ENCODE measurements at places on chromosomes 16 and 17.

DNA sequence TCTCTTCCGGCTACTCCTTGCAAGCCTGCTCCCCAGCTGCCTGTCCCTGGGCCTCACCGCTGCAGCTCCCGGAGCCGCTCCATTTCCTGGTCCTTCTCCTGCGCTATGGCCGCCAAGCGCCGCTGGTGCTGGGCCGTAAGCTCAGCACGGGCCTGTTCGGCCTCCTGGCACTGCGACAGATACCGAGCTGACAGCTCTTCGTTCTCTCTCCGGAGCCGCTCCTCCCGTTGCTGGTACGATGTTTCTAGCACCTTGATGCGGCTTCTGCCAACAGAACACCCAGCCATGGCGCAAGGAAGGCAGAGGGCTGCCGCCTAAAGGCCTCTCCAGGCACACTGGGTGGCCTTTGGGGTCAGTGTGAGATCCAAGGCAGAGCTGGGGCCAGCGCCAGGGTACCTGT is 14.9 kb upstream of the MRPL38 start:
- DNase-seq: no peak

DNA sequence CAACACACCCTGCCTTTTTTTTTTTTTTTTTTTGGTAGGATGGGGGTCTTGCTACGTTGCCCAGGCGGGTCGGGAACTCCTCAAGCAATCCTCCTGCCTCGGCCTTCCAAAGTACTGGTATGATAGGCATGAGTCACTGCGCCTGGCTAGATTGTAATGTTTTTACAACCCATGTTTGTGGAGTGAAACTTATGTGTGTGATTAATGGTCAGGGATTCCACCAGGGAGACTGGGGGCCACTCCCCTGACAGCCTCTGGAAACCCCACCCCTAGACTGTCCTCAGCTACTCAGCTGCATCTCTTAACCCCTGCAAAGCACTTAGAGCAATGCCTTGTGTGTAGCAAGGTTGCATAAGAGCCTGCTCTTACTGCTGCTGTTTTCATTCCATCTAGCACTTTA is 220.5 kb downstream of the PARN start:
- DNase-seq: no peak

DNA sequence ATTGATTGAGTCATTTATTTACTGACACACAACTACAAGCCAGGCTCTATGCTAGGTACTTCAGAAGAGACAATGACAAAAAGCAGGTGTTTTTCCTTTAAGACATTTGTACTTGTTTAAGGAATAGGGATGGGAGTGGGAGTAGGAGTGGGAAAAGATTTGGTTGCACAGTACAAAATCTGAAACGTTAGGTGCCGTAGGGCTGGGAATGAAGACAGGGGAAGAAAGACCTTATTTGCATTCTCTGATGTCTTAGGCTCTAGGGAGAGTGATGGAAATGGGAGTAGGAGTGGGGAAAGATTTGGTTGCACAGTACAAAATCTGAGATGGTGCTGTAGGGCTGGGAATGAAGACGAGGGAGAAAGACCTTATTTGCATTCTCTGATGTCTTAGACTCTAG is 28.7 kb upstream of the OR4D1 start:
- no peak for DNase-seq

- DNase-seq: peak; percentile 40
These were observed 55.8 kb upstream of the GSE1 start for GRCh38 chr16:85557083-85557970.

DNA sequence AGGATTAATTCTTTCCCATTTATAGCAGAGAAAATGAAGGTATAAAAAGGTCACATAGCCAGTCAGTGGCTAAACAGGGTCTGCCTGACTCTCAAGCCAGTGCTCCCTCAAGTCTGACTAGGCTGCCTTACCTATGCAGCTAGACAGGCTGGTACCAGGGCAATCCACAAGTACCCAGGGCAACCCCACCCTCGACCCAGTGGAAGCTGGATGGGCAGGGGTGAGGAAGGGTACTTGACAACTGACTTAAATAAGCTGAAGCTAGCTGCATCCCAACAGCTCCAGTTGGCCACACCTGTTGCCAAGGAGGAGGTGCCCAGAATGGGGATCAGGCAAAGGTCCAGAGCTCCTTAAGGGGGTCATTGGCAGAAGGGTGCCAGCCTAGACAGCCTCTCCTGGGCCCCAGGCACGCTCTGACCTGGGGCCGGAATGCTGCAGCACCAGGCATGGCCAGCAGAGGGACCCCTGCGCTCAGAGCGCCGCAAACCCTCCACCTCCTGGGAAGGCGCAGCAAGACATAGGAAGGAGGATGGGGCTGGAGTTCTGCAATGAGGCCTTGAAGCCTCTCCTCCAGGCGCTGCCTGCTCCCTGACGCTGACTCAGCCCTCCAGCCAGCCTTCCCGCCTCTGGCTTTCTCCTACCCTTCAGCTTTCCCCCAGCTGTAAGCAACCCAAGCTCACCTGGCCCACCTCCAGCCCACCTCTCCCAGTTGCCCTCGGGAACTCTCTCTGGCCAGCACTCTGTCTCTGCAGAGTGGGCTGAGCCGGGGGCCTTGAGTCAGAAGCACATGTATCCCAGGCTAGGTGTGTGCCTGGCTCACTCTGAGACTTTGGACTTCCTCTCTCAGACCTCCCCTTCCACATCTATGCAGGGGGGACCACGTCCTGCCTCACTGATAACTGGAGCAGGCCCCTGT is 28.8 kb downstream of the MPP2 start:
- peak; percentile 62 for DNase-seq

DNA sequence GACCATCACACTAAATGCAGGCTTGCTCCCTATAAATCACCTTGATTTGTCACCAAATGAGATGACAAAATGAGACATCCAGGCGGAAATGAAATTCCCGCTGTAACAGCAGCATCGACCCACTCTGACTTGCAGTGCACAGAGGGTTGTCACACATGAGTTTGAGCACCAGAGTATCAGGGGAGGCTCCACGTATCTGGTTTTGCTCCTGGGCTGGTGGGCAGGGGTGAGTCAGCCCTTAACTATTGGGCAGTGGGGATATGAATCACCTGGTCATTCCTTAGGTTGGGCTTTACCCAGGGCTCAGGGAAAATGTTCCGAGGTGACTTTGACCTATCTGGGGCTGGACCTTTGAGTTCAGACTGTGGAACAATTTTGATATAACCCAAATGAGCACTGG is 245.2 kb upstream of the CCL2 start:
- no peak for DNase-seq

GRCh38 chr17:42363767-42364585 is 24.3 kb downstream of the STAT3 start:
- no peak for DNase-seq

DNA sequence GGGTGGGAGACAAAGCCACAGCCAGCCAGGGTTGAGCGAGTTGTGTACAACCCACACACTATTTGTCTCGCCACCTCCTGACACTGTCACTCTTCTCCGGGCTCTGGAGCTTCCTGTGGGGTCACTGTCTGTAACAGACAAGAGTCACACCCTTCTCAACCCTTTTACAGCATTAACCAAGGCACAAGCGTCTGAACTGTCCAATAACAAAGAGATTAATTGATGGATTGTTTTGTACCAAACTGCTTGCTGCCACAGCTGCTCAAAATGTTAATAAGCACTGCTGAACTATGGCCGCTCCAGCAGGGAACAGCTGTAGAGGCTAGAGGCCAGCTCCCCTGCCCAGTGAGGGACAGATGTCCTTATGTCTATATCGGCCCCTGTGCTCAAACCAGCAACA is 25.2 kb upstream of the HYDIN start:
- no peak for DNase-seq

DNA sequence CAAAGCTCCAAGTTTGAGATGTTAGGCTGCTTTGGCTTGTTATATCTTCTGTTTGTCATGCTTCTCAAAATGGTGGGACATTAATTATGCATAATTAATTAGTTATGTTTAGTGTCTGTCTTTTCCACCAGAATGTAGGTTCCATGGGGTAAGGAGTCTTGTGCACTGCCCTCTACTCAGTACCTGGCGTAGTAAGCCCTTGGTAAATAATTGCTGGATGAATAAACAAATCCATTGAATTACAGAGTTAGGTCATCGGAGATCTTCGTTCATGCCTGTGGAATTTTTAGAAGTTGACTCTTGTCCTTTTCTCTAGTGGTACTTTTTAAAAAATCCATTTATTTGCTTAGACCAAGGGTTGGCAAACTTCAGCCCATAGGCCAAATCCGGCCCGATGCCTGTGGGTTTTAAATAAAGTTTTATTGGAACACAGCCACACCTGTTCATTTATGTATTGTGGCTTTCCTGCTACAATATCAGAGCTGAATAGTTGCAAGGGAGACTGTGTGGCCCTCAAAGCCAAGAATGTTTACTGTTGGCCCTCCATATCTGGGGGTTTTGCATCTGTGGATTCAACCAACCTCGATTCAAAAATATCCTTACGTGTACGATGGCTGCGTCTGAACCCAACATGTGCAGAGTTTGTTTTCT is 524.8 kb upstream of the EEF2KMT start:
- no peak for DNase-seq

DNA sequence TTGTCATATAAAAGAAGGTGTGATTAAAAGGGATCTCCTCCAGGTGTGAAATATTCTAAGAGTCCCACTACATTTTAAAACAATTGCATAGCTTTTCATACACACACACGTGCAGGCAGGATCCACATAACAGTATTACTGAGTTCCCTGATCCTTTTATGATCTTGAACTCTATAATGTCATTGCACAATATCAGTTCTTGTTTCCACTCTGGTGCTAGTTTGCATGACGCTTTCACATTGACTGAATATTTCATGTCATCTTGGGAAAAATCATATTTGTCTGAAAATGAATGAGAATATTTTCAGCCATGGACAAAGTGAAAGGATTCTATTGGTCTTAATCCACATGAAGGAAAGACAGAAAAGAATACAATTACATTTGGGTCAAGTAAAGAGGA is 703.8 kb downstream of the CDH8 start:
- DNase-seq: no peak

DNA sequence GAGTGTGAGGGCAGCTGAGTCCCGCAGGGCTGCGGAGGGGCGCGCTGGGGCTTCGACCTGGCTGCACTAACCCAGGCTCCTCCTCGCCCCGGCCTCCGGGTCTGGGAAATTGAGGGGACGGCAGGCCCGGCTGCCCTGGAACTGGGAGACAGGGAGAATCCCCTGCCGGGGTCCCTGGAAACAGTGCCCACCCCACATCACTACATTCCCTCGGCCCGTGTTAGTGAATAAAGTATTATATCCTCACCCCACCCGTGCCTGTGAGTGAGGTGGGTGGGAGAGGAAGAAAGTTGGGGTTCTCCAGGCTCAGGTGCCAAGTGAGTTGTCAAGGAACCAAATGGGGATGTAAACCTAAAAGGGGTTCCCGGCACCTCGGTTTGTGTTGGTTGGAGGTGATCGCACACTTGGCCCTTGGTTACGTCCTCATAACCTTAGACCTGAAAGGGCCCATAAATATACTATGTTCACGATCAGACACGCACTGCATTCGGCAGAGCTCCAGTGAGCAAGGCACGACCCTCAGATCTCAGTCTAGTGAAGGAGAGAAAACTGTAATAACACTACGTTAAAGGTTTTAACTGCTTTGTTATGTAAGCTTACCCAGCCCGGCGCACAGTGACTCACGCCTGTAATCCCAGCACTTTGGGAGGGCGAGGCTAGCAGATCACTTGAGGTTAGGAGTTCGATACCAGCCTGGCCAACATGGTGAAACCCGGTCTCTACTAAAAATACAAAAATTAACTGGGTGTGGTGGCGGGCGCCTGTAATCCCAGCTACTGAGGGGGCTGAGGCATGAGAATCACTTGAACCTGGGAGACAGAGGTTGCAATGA is 11.2 kb downstream of the ZNF771 start:
- DNase-seq: no peak

DNA sequence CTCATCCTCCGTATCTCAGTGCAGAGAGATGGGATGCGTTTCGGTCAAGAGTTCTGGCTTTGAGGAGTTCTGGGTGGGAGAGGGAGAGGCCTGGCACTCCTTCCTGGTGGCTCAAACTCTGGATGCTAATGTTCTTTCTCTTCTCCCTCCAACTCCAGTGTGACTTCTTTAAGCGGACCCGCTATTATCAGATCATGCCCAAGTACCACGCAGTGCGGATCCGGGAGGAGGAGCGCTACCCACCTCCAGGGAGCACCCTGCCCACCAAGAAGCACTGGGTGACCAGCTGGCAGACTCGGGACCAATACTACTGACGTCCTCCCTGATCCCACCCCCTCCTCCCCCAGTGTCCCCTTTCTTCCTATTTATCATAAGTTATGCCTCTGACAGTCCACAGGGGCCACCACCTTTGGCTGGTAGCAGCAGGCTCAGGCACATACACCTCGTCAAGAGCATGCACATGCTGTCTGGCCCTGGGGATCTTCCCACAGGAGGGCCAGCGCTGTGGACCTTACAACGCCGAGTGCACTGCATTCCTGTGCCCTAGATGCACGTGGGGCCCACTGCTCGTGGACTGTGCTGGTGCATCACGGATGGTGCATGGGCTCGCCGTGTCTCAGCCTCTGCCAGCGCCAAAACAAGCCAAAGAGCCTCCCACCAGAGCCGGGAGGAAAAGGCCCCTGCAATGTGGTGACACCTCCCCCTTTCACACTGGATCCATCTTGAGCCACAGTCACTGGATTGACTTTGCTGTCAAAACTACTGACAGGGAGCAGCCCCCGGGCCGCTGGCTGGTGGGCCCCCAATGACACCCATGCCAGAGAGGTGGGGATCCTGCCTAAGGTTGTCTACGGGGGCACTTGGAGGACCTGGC is 6.0 kb upstream of the PDK2 start:
- no peak for DNase-seq

DNA sequence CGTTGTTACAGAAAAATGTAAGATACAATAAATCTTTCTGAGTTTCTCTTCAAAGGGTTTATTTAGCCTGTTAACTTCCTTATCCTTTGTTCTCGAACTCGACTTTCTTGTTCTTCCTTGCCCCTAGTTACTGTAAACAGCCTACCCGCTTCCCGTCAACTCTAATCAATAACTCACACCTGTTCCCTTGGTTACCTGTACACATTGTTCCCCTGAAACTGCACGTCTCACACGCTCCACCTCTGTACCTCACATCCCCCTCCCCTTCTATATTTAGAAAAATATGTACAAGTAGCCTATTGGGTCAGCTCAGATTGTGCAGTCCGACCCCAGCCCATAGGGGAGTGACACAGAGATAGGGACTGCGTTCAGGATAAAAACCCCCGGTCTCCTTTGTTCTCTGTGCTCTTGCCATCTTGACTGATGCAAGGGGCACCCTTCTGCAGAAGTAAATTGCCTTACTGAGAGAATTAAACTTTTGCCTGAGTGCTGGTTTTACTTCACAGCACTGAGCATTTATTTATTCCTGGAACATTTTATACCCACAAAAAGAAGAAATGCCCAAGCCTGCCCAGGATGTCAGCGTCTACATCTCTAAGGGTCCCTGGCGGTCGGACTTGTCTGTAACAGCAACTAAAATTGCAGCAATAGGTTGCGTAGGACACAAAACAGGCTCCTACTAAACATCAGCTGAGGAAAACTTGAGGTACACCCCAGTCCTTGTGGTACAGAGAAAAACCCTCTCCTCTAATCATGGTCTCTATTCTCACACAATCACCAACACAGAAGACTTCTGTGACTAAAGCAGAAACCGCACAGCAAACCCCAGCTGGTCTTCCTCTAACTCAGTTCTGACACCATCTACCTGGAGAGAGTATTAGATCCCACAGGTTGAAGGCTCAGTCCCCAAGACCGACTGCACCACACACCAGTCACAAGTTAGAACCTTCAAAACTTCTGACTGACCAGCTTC is 11.3 kb downstream of the WDR45B start:
- DNase-seq: no peak
